GM12891 (cell line): ENCODE measurements at places on chromosomes 11 and 22.

- no peak for DNase-seq
Observed at GRCh38 chr11:130535520-130535919, 87.1 kb downstream of the ADAMTS15 start.

- DNase-seq, result peak; percentile 8
Observed at GRCh38 chr11:6737872-6738466, 33.8 kb downstream of the OR2AG2 start.

GRCh38 chr11:612201-612960, 3.4 kb downstream of the IRF7 start:
- no peak for DNase-seq

DNA sequence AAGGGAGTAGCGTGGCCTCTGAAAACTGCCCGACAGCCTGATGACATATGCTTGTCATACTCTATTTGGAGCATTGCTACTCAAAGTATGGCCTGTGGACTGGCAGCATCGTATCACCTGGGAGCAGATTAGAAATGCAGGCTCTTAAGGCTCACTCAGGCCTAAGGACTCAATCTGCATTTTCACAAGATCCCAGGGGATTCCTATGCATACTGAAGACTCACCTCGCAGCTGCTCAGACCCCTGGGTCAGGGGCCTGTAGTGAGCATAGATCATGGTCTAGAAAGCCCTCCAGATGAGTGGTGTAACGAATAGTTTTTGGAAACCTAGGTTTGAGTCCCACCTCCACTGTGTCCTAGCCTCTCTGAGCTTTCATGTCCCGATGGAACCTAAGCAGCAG, 126.3 kb downstream of the FEZ1 start:
- DNase-seq, result no peak
